SJCRH30 (cell line): ENCODE measurements at places on chromosomes 1 and 21.

- DNase-seq: no peak
- H3K36me3 ChIP-seq: no peaks in the 10 kb centered on the region
- H3K4me3 ChIP-seq: no peak overlapping the region
Observed at GRCh38 chr1:89603651-89604413, 29.1 kb upstream of the LRRC8C start.

GRCh38 chr1:193014400-193014799, 44.8 kb downstream of the UCHL5 start:
- no peaks in the 10 kb centered on the region for H3K4me1 ChIP-seq
- no peak overlapping the region for H3K4me3 ChIP-seq
- H3K27me3 ChIP-seq: no peaks in the 10 kb centered on the region
- DNase-seq: no peak
- no peaks in the 10 kb centered on the region for H3K36me3 ChIP-seq

GRCh38 chr1:236417336-236417735, 23.2 kb downstream of the EDARADD start:
- no peaks in the 10 kb centered on the region for H3K36me3 ChIP-seq
- H3K4me3 ChIP-seq: no peak overlapping the region
- DNase-seq: no peak
- no peaks in the 10 kb centered on the region for H3K27me3 ChIP-seq
- H3K4me1 ChIP-seq: peaks cover 7% of the 10 kb centered on the region; the same call in 1 of the 2 replicates
- H3K27ac ChIP-seq: no peak overlapping the region

DNA sequence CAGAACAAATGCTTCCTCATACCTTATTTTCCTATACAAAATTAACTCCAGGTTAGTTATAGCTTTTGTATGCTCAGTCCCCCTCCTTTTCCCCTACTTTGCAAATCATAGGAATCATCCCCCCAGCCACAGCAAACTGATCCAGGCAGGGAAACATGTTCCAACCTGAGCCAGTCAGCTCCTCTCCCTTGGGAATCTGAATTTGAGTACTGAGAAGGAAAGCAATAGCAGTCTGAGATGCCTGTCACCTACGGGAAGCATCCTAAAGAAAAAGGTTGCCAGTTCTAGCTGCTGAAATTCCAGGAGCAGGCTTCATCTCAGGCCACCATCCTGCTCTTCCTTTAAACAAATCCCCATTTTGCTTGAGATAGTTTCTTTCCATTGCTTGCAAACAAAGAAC, 6.9 kb downstream of the ADSS2 start:
- H3K27me3 ChIP-seq: no peaks in the 10 kb centered on the region
- DNase-seq: no peak
- no peak overlapping the region for H3K27ac ChIP-seq
- peaks cover 11% of the 10 kb centered on the region for H3K36me3 ChIP-seq
- H3K4me1 ChIP-seq: peaks cover 8% of the 10 kb centered on the region; the same call in 1 of the 2 replicates
- H3K4me3 ChIP-seq: no peak overlapping the region

DNA sequence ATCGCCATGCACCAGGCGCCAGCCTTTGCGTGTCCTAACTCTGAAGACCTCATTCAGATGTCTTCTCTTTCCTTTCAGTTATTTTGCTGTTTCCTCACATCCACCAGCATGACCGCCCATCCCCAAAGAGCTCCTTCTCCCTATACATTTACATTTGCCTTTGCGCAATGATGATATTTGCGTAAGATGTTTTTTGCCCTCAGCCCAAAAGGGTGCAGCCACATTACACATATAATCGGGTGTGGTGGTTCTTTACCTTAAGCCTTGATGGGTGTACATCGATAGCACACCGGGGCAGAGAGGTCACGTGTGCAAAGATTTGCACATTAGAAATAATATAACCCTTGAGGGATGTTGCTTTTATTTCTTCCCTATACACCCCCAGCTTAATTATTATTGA, 192.8 kb downstream of the HUNK start:
- H3K4me3 ChIP-seq: no peak overlapping the region
- no peaks in the 10 kb centered on the region for H3K36me3 ChIP-seq
- H3K27ac ChIP-seq: no peak overlapping the region
- no peak for DNase-seq
- no peaks in the 10 kb centered on the region for H3K27me3 ChIP-seq
